Cardiac septum (tissue), 1 donor: ENCODE measurements at places on chromosomes 1 and 21.

GRCh38 chr1:226211181-226211821, 12.2 kb upstream of the MIXL1 start:
- no peak for DNase-seq

DNA sequence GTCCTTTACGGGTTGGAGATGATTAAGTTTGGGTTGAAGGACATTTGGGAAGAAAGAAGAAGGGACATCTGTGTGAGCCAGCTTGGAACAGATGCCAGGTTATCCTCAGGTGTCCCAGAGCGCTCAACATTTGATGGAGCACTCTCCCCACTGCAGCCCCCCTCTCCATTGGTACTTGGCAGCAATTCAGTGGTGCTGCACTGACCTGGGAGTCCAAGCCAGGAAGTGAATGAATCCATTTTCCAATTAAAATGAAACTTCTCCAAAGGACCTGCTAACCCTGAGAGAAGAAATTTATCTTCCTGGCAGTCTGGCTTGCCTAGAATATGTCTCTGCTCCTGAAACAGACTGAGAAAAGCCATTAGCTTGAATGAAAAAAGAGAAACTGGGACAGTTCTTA, 67.1 kb downstream of the FGGY start:
- no peak for DNase-seq

DNA sequence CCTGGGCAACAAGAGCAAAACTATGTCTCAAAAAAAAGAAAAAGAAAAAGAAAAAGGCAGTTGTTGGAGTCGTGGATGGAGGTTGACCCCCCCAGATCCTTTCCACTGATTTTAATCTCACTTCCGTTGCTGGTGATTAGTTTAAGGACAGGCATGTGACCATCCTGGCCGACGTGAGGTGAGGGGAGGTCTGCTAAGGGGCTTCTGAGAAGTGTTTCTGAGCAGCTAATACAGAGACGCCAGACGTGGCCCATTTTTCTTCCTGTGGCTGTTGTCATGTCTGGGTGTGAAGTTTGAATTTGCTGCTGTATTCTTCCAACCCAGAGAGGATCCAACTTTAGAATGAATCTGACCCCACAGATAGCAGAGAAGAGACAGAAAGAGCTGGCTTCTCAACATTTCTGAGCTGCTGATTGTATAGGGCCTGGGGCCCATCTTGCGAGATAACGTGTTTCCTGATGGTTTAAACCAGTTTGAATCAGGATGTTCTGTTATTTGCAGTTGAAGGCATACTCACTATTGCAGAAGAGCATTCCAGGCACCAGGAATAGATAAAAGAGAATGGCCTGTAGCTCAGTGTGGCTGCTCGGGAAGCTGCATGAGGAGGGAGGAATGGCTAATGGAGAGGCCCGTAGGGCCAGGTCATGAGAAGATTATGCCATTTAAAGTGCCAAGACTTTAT, 22.8 kb upstream of the SSBP3 start:
- DNase-seq, result no peak

GRCh38 chr1:210726621-210727020, 397.9 kb downstream of the HHAT start:
- no peak for DNase-seq

DNA sequence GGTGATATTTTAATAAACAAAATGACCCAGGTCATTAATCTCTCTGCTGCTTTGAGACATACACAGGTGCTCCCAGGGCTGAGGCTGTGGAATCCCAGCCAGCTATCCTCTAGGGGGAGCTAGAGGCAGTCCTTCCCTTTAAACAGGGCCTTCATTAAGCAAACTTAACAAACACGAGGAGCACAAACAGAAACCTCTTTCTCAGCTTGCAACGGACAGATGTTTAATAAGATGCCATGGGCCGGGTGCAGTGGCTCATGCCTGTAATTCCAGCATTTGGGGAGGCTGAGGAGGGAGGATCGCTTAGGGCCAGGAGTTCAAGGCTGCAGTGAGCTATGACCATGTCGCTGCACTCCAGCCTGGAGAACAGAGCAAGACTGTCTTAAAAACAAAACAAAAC, 106.7 kb downstream of the HIVEP3 start:
- DNase-seq, result no peak
